Tibial artery (tissue), 4 donors: ENCODE measurements at places on chromosomes 4 and X.

DNA sequence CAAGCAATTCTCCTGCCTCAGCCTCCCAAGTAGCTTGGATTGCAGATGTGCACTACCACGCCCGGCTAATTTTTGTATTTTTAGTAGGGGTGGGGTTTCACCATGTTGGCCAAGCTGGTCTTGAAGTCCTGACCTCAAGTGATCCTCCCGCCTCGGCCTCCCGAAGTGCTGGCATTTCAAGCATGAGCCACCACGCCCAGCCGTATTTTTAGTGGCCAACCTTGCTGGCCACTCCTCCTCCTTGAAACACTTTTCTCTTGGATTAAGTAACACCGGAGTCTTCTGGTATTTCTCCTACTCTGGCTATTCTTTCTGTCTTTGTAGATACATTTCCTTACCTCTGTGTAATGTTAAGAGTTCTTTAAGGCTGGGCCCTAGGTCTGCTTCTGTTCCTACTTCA lies 11.1 kb upstream of the RPL39 start:
- DNase-seq, result no peak

DNA sequence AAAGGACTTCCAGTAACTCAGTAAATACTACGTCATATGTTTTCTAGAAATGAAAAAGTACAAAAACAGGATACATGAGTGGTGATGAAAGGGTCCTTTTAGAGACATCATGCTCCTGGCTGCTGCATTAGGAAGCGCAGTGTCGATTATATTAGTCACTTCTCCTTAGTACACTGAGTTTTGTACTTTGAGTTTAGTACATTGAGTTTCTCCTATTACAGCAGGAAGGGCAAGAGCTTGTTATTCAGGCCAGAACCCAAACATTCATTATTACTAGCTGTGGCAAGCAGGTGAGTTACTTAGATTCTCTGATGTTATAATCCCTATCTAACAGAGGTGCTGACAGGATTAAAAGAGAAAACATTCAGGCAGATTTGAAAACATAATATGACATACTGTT lies 21.3 kb downstream of the RPGR start:
- no peak for DNase-seq

DNA sequence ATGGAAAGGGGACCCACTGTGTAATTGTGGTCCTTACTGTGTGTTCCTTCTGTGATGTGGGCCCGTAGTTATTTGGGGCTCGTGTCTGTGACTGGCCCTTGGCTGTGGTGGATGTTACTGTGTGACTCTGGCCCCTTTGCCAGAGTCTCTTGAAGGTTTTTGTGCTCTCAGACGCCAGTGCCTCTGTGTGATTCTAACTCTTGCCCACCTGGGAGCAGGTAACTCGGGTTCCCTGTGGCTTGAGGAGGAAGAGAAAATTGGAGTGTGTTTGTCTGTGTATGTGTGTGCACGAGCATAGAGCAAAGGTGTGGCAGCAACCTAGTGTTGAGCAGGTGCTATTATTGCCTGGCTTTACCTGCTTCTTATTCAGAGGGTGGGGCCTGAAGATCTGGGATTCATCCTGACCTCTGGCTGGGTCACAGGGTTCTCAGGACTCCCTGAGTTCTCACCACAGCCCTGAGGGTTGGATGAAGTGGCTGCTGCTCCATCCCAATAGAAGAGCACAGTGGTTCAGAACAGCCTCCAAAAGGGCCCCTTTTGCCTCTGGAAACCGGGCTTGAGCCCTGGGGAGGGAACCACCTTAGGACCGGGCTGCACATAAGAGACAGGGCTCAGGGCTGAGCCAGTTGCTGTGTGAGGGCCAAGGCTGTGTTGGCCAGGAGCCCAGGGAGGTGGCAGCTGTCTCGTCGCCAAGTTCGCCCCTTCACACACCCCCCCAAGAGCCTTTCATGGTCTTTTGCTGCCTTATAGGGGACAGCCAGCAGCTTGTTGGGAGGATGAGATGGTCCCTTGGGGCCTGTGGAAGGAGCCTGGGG lies 1.3 kb downstream of the RBM10 start:
- DNase-seq, result no peak

GRCh38 chrX:47623540-47624027 lies 3.9 kb upstream of the SYN1 start:
- peak; percentile 23 for DNase-seq

DNA sequence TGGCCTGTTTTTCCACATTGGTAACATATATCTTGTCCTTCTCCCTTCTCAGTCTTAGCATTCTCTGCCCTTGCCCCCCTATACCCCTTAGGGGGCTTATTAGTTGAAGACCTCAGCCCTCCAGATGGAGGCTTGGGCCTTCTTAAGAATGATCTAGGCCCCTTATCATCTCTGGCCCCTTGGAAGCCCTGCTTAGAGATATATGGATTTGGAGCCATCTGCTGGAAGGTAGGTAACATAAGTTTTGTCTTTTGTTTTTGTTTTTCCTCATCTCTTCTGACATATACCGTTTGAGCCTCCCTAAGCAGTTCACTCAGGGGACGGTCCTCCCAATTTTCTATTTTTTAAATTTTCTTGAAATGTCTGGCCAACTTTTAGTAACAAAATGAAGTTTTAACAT lies 48.3 kb upstream of the NAP1L2 start:
- no peak for DNase-seq

DNA sequence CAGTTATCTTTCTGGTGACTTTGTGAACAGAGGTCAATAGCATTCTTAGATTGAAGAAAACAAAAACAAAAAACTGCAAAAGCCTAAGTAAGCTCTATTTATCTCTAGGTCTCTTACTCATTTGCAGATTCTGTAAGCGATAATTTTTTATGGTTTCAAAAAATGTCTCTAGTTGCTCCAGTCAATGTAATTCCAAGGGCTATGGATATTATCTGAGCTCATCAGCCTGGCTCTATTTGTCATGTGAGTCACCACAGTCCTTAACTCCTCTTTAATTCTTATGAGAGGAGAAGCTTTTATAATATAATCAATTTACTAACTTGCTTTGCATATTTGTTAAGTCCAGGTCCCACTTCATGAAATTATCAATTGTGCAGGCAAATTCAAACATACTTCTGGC lies 79.1 kb downstream of the NPFFR2 start:
- DNase-seq, result no peak

DNA sequence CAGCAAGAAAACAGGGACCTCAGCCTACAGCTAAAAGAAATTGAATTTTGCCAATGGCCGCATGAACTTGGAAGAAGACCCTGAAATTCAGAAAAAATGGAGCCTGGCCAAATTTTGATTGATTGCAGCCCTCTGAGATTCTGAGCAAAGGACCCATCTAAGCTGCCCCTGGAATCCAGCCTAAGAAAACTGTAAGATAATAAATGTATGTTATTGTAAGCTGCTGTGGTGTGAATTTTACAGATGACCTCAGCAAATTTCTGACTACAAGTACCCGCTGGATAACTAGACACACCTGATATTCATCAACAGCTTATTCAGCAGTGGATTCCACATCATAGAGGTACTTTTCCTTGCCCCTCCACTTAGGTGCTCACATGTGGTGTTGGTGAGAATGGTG lies 119.5 kb upstream of the EPHA5 start:
- DNase-seq, result no peak

DNA sequence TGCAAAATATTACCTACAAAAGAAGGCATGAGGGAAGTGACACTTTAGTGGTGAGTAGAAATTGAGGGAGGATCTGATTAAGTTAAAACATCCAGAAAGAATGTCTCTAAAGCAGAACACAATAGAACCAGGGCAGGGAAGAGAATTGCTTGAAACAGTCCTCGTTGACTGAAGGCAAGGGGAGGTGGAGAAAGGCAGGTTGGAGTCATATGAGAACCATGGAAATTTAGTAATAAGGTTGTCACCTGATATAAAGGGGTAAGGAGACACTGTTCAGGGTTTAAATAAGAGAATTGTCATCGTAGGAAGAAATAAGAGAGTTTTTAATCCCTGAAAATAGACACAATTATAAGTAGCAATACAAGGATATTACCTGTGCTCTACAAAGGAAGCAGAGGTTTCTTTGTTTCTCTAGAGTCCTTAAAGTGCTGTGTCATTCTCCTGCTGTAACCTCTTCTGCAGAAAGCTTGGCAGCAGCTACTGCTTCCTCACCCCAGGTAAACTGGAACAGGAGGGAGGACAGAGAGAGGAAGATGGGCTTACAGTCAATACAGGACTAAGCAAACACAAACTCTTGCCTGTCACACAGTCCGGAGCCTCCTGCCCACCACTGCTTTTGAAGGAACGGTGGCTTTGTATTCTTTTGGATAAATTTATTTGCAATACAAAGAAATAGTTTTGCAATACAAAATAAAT lies 258.4 kb downstream of the PPARGC1A start:
- no peak for DNase-seq

DNA sequence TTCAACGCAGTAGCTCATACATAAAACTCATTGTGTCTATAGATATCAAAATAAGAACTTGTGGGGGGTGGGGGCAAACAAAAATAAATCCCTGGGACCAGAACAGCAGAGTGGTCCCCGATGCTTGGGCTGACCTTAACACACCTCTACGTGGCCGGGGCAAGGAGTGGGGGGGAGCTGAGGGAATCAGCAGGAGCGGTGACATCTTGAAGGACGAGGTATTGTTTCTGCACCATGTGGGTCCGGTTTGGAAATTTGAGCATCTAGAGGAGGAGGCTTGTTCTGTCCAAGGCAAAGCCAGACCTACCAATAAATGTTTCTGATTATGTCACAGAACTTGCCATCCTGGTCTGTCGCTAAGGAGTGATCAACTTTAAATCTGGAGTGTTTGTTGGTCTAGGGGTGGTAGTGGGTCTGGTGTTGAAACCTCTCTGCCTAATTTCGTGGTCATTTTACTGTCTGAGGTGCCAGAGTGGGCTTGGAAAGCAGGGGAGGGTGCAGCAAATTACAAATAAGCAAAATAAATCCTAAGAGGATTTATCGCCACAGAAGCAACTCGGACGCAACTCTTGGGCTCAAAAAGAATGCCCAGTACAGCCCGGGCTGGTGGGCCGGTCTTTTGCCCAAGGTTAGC lies 774 bp upstream of the RAPGEF2 start:
- no peak for DNase-seq

DNA sequence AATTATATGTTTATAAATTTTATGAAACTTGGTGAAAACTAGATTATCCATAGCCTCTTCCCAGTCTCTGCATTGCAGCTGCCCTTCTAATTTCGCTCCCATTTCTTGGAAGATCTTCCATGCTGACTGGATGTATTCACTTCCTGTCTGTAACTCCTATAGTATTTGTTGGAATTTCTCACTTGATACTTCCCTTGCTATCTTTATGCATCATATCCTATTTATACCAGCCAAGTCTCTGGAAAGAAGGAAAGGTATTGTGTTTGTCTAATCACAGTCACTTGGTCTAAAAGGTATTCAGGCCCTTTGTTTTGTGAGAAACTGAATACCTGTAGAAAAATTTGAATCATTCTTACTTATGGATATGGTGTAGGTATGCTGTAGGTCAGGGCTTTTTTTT lies 870.9 kb upstream of the FRG1 start:
- DNase-seq, result no peak

GRCh38 chr4:174593701-174594100 lies 71.4 kb upstream of the HPGD start:
- DNase-seq, result no peak

- DNase-seq, result no peak
Observed at GRCh38 chr4:11214281-11214680, 214.4 kb downstream of the HS3ST1 start.

DNA sequence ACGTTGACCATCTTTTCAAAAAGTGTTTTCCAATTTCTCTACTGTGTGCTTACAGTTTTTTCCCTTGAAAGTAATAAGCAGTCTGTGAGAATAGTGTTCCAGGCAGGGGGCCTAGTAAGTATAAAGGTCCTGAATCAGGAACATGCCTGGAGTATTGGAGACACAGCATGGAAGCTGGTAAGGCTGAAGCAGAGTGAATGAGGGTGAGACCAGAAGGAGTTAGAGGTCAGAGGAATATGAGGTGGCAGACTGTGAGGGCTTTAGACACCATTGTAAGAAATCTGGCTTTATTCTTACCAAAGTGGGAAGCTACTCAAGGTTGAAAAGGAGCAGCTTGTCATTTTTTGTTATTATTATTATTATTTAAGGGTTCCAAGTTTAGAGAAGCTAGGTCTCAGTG lies 107.4 kb downstream of the CT47B1 start:
- DNase-seq, result no peak

GRCh38 chr4:2849267-2850152 lies 5.9 kb downstream of the ADD1 start:
- DNase-seq, result no peak

DNA sequence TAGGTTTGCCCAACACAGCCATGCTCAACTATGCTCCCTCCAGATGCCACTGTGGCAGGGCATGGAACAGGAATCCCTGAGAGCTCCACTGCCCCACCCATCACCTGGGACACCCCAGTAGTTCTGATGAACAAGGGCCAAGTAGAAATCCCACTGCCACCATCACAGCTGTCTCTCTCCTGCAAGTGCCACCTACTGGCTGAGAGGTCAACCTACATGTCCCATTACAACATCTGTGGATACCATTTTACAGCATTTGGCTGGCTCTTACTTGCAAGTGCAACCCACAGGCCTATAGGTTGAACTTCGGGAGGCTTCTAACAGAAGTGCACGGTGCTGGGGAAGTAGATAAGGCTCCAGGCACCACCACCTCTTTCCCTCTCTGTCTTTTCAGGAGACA lies 142.5 kb downstream of the CXXC4 start:
- DNase-seq, result no peak
